ENCODE measurements at places on chromosomes 3 and 15.

GRCh38 chr3:134004841-134005240 is 24.9 kb downstream of the SLCO2A1 start:
- no peaks in the 10 kb centered on the region for H3K27me3 ChIP-seq
- H3K27ac ChIP-seq = no peak overlapping the region
- peaks cover 10% of the 10 kb centered on the region for H3K4me1 ChIP-seq
- no peak for DNase-seq
- H3K4me3 ChIP-seq = no peak overlapping the region

DNA sequence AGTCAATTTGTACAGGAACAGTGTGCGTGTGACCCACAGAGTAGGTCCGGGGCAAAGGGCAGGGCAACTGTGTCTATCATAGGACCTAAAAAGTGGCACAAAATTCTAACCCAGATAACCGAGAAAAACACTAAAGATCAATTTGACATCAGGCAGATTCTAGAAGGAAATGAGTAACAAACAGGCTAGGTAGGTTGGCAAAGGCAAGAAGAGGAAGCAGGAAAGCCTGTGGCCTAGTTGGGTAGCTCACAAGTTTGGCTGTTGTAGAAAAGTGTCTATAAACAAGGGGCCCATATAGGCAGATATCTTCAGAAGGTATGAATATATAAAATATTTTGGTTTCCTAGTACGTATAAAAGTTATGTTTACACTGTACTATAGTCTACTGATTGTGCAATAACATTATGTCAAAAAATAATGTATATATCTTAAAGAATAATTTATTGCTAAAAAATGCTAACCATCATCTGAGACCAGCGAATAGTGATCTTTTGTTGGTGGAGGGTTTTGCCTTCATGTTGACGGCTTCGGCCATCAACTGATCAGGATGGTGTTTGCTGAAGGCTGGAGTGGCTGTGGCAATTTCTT is 13.3 kb upstream of the OR5K1 start:
- no peaks in the 10 kb centered on the region for H3K36me3 ChIP-seq
- H3K4me3 ChIP-seq = no peak overlapping the region
- DNase-seq = no peak
- H3K4me1 ChIP-seq = no peaks in the 10 kb centered on the region
- no peaks in the 10 kb centered on the region for H3K27me3 ChIP-seq

- peaks cover 13% of the 10 kb centered on the region for H3K4me1 ChIP-seq
- DNase-seq = no peak
- no peak overlapping the region for H3K4me3 ChIP-seq
- H3K27me3 ChIP-seq = peaks cover 72% of the 10 kb centered on the region
Measured at GRCh38 chr15:91102546-91103330, 2.7 kb downstream of the SV2B start.

- H3K27ac ChIP-seq = no peak overlapping the region
- no peaks in the 10 kb centered on the region for H3K27me3 ChIP-seq
- no peaks in the 10 kb centered on the region for H3K4me1 ChIP-seq
- no peak overlapping the region for H3K4me3 ChIP-seq
Measured at GRCh38 chr3:72900048-72900447, 12.2 kb downstream of the GXYLT2 start.

DNA sequence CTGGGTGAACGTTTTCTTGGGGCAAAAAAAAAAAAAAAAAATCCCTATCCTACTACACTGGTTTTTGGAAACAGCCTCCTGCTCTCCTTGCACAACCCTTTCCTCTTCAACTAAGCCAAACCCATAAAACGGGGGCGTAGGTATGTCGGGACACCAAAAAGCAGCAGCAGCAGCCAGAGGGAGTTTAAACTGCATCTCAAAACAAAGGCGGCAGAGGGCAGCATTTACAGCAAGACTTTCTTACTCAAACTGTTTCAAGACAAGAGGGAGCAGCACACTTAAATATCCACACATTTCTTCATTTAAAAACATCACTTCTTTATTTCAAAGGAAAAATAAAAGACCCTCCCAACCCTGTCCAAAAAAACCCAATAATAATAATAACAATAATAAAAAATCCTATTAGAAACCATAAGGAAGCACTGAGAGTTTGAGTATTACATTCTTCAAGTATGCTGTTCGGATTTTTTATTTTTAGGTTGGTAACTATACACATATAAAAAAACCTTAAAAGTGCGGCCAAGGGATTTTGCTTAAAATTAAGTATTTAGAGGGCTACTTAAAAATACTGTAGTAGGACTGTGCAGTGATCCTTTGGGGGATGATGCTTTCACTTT is 43.9 kb upstream of the PLXND1 start:
- DNase-seq = peak; percentile 57
- H3K27ac ChIP-seq = no peak overlapping the region
- peaks cover 29% of the 10 kb centered on the region for H3K4me1 ChIP-seq
- H3K36me3 ChIP-seq = peaks cover 23% of the 10 kb centered on the region

DNA sequence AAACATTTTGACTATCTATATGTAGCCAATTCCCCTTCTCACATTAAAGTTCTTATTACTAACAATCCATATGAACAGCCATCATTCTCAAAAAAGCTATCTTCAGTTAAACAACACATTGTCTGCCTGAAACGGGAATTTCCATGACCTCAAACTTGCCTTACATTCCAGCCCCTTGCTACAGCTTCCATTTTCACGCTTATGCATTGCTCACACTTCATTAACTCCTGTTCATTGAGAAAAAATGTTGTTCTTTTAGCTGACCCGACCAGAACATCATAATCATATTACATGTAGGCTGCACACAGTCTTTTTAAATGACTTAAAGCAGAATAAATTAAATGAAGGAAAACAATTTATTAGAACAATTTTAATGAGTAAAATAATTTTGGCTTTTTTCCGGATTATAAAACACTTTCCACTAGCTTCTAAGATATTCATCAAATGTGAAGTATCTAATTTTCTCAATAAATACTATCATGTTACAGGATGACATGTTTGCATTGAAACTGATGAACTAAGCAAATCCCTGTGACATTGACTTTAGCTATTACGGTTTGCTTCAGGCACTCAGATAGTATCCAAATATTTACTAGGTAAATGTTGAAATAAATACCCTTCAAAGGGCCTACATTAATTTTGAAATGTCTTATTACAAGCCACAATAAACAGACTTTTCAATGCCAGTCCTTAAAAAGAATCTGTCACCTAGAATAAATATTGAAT is 49.9 kb downstream of the P3H2 start:
- no peaks in the 10 kb centered on the region for H3K36me3 ChIP-seq
- H3K4me3 ChIP-seq = no peak overlapping the region
- H3K27ac ChIP-seq = no peak overlapping the region
- peaks cover 11% of the 10 kb centered on the region for H3K4me1 ChIP-seq

GRCh38 chr15:40436116-40436891 is 4.4 kb upstream of the BAHD1 start:
- no peaks in the 10 kb centered on the region for H3K36me3 ChIP-seq
- H3K4me3 ChIP-seq = peak overlapping the region; percentile 48
- peaks cover 37% of the 10 kb centered on the region for H3K27me3 ChIP-seq
- H3K4me1 ChIP-seq = peaks cover 35% of the 10 kb centered on the region
- no peak for DNase-seq

DNA sequence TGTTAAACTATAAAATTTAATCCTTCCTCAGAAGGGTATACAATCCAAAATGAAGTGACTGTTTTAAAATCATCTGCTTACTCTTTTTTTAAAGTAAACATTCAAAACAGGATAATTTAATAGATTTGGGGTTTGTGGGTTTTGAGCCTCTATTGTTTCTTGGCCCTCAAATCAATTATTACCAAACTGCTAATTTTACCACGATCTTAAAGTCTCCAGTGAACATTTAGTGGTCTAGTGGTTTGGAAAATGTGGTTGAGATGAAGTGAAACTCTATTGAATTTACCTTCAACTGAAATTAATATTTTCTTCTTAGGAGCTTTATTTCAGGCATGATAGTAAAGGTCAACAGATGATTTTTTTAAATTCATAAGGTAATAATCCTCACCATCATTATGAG is 11.2 kb upstream of the ATP11B start:
- DNase-seq = no peak
- no peak overlapping the region for H3K27ac ChIP-seq
- H3K4me3 ChIP-seq = no peak overlapping the region
- H3K4me1 ChIP-seq = no peaks in the 10 kb centered on the region
- peaks cover 12% of the 10 kb centered on the region for H3K27me3 ChIP-seq

DNA sequence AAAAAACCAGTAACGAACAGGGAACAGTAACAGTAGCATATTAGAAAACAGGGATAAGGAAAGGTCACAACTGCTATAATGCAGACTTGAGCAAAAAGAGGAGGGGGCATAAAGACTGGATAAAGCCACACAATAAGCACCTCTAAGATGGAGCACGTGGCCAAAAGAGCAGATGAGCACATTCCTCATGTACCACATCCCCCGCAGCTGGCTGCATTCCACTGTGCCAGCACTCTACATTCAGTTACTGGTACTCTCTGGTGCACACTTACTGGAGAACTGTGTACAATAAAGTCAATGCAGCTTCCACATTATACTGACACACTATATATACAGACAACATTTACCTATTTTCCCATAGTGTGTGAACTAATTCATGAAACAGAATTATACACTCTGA is 64.7 kb downstream of the UBE3A start:
- H3K27ac ChIP-seq = no peak overlapping the region
- no peak for DNase-seq

- peaks cover 3% of the 10 kb centered on the region for H3K4me1 ChIP-seq
- no peaks in the 10 kb centered on the region for H3K27me3 ChIP-seq
- no peak overlapping the region for H3K27ac ChIP-seq
- H3K4me3 ChIP-seq = no peak overlapping the region
- no peak for DNase-seq
- H3K36me3 ChIP-seq = peaks cover 18% of the 10 kb centered on the region
Measured at GRCh38 chr15:68218847-68219798, 10.4 kb downstream of the CLN6 start.

DNA sequence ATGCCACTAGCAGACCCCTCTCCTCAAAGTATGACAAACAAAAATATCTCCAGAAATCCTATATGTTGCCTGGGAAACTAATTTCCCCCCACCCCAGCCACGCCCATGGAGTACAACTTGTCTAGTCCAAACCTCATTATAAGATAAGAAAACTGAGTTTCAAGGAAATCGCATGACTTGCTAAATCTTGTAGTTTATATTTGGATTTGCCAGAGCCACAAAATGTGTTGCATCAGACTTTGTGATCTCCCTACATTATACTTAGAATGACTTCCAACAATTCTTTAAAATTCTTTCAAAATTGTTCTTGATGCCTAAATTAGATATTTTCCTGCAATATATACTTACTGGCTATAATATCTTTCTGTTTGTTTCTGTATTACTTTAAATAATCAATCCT is 1034.4 kb downstream of the IGSF11 start:
- no peak overlapping the region for H3K27ac ChIP-seq
- no peak overlapping the region for H3K4me3 ChIP-seq
- no peaks in the 10 kb centered on the region for H3K36me3 ChIP-seq
- no peaks in the 10 kb centered on the region for H3K4me1 ChIP-seq
- no peak for DNase-seq

DNA sequence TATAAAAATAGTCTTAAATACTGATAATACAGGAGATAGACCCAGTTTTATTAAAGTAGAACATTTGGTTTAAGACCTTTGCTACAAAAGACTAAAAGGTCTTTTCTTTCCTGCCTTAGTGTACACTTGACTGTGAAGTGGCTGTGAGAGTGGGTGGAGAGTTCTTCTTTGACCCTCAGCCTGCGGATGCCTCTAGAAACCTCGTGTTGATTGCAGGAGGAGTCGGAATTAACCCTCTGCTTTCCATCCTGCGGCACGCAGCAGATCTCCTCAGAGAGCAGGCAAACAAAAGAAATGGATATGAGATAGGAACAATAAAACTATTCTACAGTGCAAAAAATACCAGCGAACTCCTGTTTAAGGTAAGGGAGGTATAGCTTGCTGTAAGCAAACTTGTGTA is 36.5 kb downstream of the OXNAD1 start:
- H3K27me3 ChIP-seq = no peaks in the 10 kb centered on the region
- DNase-seq = no peak
- no peak overlapping the region for H3K4me3 ChIP-seq
- H3K4me1 ChIP-seq = peaks cover 45% of the 10 kb centered on the region
- peak overlapping the region; percentile 39 for H3K27ac ChIP-seq

DNA sequence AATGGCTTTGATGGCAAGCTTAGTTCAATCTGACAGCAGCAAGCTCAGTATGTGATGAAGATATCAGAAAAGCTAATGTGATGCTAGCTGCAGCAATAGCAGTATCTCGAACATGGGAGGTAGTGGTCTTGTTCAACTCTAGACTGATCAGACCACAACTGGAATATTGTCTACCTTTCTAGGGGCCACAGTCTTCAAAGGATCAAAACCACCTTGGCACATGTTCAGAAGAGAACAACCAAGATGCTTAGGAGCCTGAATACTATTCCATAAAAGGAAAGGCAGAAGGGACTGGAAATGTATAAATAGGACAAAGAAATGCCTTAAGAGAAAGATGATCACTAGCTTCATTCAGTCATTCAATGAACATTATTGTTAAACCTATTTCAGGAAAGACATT is 2.3 kb downstream of the C3orf70 start:
- H3K27ac ChIP-seq = no peak overlapping the region
- no peak for DNase-seq
- H3K36me3 ChIP-seq = no peaks in the 10 kb centered on the region
- no peak overlapping the region for H3K4me3 ChIP-seq
- H3K4me1 ChIP-seq = peaks cover 14% of the 10 kb centered on the region

GRCh38 chr3:123880998-123881561 is 3.1 kb downstream of the MYLK start:
- peaks cover 15% of the 10 kb centered on the region for H3K27me3 ChIP-seq
- no peak for DNase-seq
- H3K4me3 ChIP-seq = no peak overlapping the region
- peaks cover 10% of the 10 kb centered on the region for H3K4me1 ChIP-seq
- H3K36me3 ChIP-seq = no peaks in the 10 kb centered on the region
- H3K27ac ChIP-seq = no peak overlapping the region

GRCh38 chr3:56453011-56453410 is 15.3 kb downstream of the ERC2 start:
- DNase-seq = no peak
- H3K27me3 ChIP-seq = peaks cover 8% of the 10 kb centered on the region
- no peak overlapping the region for H3K27ac ChIP-seq
- no peak overlapping the region for H3K4me3 ChIP-seq
- no peaks in the 10 kb centered on the region for H3K36me3 ChIP-seq

GRCh38 chr3:43695443-43695842 is 4.7 kb downstream of the ABHD5 start:
- H3K36me3 ChIP-seq = peaks cover 8% of the 10 kb centered on the region
- no peak for DNase-seq
- H3K27ac ChIP-seq = peak overlapping the region; percentile 55
- peaks cover 53% of the 10 kb centered on the region for H3K4me1 ChIP-seq
